A549 treated with CORT108297 at 1 μM for 4 hours (cell line): ENCODE measurements at places on chromosomes 7 and 10. TPM values are rescaled to one million over a fixed set of nuclear protein-coding genes. Genes with fewer than 3 reads are reported as not detected.

MORN4 gene
- 6.7 to 8.7 TPM (median 7.6 TPM) in 5 replicates for total RNA-seq

TMEM270 gene
- 0.26 TPM in 1 of 5 replicates, not detected in the others for total RNA-seq

DLX6 gene
- 0.12 TPM in 1 of 5 replicates, not detected in the others for total RNA-seq

CDK1 gene
- 81.6 to 104 TPM (median 86.2 TPM) in 5 replicates for total RNA-seq

ADCYAP1R1 gene
- total RNA-seq: 0.06 to 0.09 TPM (median 0.06 TPM) in 4 of 5 replicates, not detected in the other

ABCB4 gene
- not detected in 5 replicates for total RNA-seq

SLC37A3 gene
- total RNA-seq: 24.1 to 30.9 TPM (median 28.9 TPM) in 5 replicates

ALKBH4 gene
- total RNA-seq: 8.8 to 12.7 TPM (median 12.3 TPM) in 5 replicates

TES gene
- 46.0 to 63.2 TPM (median 52.5 TPM) in 5 replicates for total RNA-seq
